ENCODE measurements at places on chromosomes 5 and 9. TPM values are rescaled to one million over a fixed set of nuclear protein-coding genes. Genes with fewer than 3 reads are reported as not detected.

DNA sequence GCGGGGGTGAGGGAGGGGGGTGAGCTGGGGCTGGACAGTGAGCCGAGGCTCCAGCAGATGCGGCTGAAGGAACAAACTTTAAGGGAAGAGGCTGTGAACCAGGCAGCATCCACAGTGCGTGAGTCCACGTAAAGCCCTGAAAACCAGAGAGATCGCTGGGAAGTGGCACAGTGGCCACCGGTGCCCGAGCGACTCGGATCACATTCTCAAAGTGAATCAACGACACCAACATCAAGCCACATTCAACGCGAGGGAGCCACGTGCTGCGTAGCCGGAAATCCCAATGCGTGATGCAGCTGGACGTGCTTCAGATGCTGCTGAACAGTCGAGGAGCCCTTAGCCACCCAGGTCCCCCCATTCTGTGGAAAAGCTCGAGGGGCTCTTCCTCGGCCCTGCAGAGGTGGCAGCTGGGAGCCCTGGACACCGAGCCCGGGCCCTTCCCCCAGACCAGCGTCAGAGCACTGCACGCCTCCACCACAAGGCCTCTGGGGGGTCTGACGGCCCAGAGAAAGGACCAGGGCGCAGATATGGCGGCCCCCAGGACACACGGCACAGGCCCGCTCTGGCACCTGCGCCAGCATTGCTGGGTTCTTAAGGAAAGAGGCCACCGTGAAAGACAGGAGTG, 53.7 kb upstream of the EXOC3 start:
- DNase-seq, result no peak

DNA sequence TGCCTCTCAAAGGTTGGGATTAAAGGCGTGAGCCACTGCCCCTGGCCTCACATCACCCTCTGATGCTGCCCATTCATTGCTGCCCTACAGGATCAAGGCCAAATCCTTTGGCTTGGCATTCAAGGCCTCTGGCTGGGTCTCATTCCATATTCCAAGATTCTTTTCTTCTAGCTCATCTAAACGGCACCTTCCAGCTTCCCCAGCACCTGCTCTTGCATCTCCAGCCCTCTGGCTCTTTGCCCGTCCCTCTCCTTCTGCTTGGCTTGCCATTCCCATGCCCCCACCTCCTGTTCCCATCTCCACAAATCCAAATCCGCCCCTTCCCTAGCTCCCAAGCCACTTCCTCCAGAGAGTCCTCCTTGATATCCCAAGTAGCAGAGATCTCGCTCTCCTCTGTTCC, 33.1 kb downstream of the CORO2A start:
- no peak for DNase-seq

DNA sequence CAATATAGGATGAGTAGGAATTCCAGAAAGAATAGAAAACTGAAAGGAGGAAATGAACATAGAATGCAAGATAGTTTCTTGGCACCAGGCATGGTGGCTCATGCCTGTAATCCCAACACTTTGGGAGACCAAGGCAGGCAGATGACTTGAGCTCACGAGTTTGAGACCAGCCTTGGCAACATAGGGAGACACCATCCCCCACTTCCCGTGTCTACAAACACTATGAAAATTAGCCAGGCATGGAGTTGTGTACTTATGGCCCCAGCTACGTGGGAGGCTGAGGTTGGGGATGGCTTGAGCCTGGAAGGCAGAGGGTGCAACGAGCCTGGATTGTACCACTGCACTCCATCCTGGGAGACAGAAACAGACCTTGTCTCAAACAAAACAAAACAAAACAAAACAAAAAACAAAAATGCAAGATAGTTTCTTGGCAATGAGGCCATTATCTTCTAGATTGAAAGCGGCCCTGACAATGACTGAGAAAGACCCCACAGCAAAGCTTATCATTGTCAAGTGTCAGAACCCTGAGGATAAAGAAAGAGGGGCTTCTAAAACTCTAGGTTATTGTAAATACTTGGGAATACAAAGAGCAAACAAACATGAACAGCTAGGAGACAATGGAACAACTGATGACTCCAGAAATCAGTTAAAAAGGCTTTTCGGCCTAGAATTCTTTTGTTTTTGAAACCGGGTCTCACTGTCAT, 9.2 kb downstream of the SQSTM1 start:
- no peak for DNase-seq

The ITGA2 gene
- total RNA-seq, result 30.1 TPM

Data from M059J (cell line).